ENCODE measurements at places on chromosomes 6 and 20. TPM values are rescaled to one million over a fixed set of nuclear protein-coding genes. Genes with fewer than 3 reads are reported as not detected.

DNA sequence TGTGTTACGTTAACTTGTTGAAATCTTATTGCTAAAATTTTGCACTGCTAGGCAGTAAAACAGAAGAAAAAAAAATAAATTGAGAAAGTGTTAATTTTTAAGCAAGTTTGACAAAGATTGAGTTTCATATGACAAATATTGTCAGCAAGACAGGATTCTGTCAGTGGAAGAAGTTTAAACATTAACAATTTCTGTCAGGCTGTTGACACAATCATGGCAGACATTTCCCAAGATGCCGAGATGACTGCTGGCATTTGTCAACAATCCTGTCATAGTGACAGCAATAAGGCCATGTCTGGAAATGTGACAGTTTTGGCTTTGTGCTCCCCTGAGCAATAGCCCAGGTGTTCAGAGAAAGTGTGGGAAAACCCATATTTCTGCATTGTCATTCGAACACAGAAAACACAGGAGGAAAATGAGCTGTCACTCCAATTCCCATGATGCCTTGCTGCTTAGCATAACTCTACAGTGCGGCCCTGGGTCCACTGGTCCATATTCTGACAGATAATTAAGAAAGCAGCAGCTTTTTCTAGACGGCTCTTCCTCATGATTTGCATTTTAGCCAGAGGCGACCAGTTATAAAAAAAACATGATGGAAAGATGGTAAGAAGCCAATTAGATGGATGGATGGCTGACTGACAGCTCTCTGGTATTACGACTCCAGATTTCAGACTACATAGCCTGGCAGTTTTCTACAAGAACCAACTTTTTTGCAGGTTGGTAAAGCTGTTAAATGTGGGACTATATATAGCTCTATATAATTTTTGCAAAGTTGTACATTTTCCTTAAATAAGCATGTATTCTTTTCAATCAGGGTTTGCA lies 43.6 kb upstream of the DEFB112 start:
- DNase-seq, result peak; percentile 60

The PAX1 gene
- not detected for total RNA-seq

The KCNK5 gene
- total RNA-seq, result 242 TPM

- no peak for DNase-seq
These were observed 107.7 kb downstream of the TRDN start for GRCh38 chr6:123529058-123529457.

DNA sequence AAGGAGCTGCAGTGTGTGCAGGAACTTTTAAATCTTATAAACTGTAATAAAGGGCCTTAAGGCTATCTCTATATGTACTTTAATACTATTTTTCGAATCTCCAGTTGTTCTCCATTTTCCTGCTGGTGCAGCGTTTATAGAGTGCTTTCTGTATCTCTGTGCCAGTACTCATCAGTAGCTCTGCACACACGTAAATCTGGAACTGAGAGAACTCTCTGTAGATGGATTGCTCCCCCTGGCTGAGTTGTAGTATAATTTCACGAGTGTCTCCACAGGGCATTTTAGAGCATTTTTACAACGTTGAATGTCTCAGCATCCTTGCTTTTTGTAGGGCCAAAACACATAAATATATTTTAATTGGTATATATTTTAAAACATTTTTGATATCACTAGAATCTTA lies 256.5 kb downstream of the TRDN start:
- no peak for DNase-seq

The FBXO9 gene
- 88.1 TPM for total RNA-seq

DNA sequence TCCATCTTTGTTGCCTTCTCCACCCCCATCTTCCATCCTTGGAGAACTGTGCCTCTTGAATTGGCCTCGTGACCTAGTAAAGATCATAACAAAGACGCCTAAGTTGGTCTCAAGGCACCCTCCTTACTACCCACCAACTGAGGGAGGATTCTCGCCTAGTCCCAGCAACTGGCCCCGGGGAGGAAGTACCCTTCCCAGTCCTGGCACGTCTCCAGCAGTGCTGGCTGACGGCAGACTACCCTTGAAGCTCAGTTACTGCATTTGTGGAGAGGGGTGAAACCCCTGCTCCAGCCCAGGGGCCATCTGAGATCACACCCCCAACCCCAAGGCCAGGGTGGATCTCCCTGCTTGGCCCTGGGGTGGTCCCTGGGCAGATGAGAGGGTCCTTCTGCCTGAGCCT lies 2.1 kb upstream of the OSBPL2 start:
- no peak for DNase-seq

GRCh38 chr20:6104493-6105188 lies 18.2 kb downstream of the FERMT1 start:
- no peak for DNase-seq

GRCh38 chr20:17612287-17612991 lies 42.6 kb downstream of the DSTN start:
- peak; percentile 44 for DNase-seq

The BTN2A1 gene
- 23.4 TPM for total RNA-seq

- no peak for DNase-seq
These were observed 7.4 kb downstream of the DLL1 start for GRCh38 chr6:170283212-170284081.

The LHFPL5 gene
- total RNA-seq, result 0.69 TPM

DNA sequence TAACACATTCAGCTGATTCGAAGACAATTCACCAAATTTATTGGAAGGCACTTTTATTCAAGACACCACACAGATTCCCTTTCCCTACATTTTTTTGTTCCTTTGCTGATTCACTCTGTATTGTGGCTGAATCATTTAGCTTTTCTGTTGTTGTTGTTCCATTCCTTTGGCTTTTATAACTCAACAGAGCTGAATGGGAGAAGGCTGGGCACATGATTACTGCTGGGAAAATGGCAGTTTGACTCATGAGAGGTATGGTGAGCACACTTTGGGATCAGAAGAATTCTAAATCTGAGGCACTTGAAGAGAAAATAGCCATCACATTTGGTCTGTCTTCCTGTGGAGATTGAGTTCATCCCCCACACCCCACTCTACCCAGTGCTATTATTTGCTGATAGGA lies 15.7 kb upstream of the SAYSD1 start:
- no peak for DNase-seq

- no peak for DNase-seq
These were observed 41.2 kb upstream of the PROKR2 start for GRCh38 chr20:5357946-5358345.

DNA sequence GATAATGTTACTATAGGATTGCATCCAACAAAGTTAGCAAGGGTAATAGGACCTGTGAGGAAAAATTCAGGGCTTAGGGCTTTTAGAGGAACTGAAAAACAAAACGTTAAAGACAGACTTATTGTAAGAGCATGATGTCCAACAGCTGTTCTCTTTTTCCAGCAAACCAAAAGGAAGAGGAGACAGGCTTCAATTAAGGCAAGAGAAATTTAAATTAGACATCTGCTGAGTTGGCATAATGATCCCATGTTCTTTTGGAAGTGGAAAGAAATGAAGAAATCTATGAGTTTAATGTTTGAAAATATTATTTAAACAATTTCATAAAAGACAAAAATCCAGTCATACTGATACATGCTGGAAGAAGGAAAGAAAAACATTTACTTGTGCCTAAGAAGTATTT lies 95.7 kb upstream of the HMGCLL1 start:
- no peak for DNase-seq

The POU5F1 gene
- total RNA-seq, result 9.7 TPM

GRCh38 chr6:112571488-112572270 lies 224.5 kb downstream of the RFPL4B start:
- no peak for DNase-seq

DNA sequence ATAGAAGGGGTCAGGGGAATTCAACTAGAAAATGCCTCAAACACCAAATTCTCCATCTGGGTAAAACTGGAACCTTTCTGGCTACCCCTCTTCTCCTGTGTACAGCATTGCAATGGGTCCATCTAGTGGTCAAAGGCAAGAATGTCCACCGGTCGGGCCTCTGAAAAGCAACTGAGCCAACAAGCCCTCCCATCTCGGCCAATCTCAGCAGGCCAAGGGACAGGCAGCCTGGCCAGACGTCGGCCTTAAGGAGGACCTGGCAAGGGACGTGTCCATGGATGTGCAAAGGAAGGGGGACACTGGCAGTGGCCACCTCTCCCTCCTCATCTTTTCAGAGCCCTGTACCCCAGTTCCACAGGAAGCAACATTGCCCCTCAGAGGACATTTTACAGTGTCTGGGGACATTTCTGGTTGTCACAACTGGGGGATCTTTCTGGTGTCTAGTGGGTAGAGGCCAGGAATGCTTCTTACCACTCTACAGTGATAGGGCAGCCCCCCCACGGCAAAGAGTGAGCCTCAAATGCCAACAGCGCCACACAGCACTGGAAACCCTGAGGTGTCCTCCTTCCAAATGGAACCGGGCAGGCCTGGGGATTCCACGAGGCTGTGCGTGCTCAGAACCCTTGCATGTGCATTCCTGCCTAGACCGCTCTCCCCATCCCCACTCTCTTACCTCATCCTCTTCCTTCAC lies 99.8 kb upstream of the FOXA2 start:
- DNase-seq, result peak; percentile 67

GRCh38 chr6:163963205-163964120 lies 548.9 kb downstream of the QKI start:
- peak; percentile 49 for DNase-seq

The GFRAL gene
- not detected for total RNA-seq

DNA sequence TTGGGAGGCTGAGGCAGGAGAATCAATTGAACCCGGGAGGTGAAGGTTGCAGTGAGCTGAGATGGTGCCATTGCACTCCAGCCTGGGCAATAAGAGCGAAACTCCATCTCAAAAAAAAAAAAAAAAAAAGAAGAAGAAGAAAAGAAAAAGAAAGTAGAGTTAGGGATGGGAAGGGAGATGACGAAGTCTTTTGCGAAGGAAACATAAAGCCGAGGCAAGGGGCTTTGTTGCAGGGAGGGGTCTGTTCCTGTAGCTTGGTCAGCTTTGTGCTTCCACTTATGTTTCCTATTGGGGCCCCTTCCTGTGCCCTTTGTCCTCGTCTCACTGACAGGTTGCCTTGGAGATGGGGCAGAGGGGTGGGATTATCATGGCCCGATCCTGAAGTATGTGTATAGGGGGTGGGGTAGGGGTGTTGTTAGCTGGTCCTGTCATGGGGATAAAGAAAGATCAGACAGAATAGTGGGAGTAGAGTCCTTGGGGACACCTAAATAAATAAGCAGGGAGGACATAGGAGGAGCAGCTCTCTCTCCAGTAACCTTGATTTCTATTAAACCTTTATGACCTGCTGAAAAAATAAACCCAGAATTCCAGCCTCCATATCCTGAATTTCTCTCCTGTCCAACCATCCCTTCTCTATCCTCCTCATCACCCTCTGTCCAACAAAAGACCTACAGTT lies 1.1 kb upstream of the CLIC1 start:
- no peak for DNase-seq

GRCh38 chr6:129902681-129903080 lies 41.6 kb upstream of the TMEM244 start:
- no peak for DNase-seq

DNA sequence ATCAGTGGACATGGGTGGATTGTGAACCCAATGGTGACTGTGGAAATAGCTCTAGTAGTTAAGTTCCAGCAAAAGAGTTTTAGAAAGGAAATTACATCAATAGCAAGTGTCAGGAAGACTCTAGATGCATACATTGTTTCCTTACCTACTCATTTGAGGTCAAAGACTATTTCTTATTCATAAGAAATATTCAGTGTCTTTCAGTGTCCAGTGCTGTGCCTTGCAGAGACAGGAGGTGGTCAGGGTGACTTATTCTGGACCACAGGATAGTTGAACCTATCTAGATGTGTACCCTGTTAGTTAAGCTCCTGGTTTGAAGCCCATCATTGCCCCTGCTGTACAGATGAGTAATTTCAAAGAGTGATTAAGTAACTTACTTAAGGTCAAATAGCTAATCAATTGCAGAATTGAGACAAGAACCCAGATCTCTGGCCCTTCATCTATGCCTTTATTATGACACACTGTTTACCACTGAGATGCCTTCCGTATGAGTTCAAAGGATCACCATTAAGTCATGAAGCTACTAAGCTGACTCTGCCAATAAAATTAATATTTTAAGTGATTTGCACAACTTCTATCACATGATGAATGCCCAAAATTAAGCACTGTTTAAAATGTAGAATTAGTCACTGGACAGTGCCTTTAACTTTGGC lies 136.1 kb downstream of the PDSS2 start:
- DNase-seq, result no peak

The SLC17A2 gene
- not detected for total RNA-seq

The ALDH5A1 gene
- 20.7 TPM for total RNA-seq

DNA sequence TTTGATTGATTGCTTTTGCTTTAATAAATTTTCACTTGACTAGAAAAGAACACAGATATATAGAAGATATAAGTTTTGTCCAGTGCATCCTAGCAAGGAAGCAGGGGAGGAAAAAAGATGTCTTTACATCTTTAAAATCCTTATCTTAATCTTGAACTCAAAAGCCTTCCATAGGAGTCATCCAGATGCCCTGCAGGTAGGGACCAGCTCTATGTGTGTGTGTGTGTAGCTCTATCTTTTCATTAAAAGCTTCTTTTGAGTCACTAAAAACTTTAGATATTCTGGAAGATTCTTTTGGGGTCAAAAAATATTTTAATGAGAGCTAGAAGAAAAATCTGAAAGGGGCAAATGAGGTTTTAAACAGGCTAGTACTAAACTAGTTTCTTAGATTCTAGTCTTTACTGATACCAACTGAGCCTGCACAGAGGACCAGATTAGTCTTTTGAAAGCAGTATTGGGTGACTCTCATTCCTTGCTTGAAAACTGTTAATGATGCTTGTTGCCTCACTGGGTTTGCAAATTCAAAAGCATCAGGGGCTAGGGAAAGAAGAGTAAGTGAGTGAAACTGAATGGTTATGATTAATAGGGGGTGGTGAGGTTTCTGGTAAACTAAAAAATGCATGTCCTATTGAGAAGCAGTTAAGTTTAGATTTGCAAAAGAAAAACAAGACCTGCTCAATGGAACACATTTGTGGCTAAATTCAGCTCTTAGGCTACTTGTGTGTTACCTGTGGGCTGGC lies 40.6 kb upstream of the JAG1 start:
- DNase-seq, result no peak

- peak; percentile 9 for DNase-seq
These were observed 112.9 kb downstream of the DLL1 start for GRCh38 chr6:170177772-170178560.

- DNase-seq, result no peak
These were observed 174.2 kb downstream of the DLL1 start for GRCh38 chr6:170116636-170117035.

DNA sequence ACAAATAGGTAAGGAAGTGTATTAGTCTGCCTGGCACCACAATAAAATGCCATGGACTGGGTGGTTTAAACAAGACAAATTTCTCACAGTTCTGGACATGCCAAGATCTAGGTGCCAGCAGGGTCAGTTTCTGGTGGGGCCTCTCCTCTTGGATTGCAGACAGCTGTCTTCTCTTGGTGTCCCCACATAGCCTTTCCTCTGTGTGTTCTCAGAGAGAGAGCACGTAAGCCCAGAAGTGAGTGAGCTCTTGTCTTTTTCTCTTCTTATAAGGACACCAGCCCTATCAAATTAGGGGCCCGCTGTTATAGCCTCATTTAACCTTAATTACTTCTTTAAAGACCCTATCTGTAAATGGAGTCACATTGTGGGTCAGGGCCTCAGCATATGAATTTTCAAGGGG lies 28.3 kb downstream of the SMPDL3A start:
- no peak for DNase-seq

The CST5 gene
- not detected for total RNA-seq

GRCh38 chr6:29694637-29695036 lies 13.7 kb upstream of the ZFP57 start:
- no peak for DNase-seq

The TJAP1 gene
- 41.0 TPM for total RNA-seq

The STX11 gene
- total RNA-seq, result 2.9 TPM
